ENCODE measurements at places on chromosomes 2 and 18. TPM values are rescaled to one million over a fixed set of nuclear protein-coding genes. Genes with fewer than 3 reads are reported as not detected.

LYPD1 gene
- total RNA-seq = 0.17 TPM

HRH4 gene
- under 0.01 TPM for total RNA-seq

CDKL4 gene
- 3.0 TPM for total RNA-seq

HOXD3 gene
- total RNA-seq = not detected

SPDYA gene
- 0.77 TPM for total RNA-seq

RGPD3 gene
- 0.17 TPM for total RNA-seq

AQP12B gene
- not detected for total RNA-seq

CPLX4 gene
- total RNA-seq = not detected

MDH1B gene
- 1.8 TPM for total RNA-seq

TEKT4 gene
- not detected for total RNA-seq

FBXO15 gene
- 0.83 TPM for total RNA-seq

SRD5A2 gene
- total RNA-seq = not detected

UCN gene
- total RNA-seq = 1.2 TPM

PLCD4 gene
- total RNA-seq = 10.7 TPM

CKAP2L gene
- total RNA-seq = 0.26 TPM

ZNF396 gene
- 5.0 TPM for total RNA-seq

XDH gene
- under 0.01 TPM for total RNA-seq

ALKAL2 gene
- total RNA-seq = 0.17 TPM

SCYGR4 gene
- total RNA-seq = not detected

LHCGR gene
- total RNA-seq = not detected

STK16 gene
- 26.7 TPM for total RNA-seq

EML6 gene
- 1.3 TPM for total RNA-seq

RAX gene
- not detected for total RNA-seq

ABCB11 gene
- total RNA-seq = not detected

PHOSPHO2 gene
- total RNA-seq = 3.9 TPM

SERPINB13 gene
- total RNA-seq = not detected

SKOR2 gene
- total RNA-seq = not detected

CCDC178 gene
- under 0.01 TPM for total RNA-seq

DSG2 gene
- 0.33 TPM for total RNA-seq

CNTNAP5 gene
- total RNA-seq = not detected

FAM228A gene
- 0.99 TPM for total RNA-seq

CXCR1 gene
- total RNA-seq = not detected

PID1 gene
- 8.2 TPM for total RNA-seq

SLC19A3 gene
- 0.17 TPM for total RNA-seq
